ENCODE measurements at places on chromosomes 5 and 9.

DNA sequence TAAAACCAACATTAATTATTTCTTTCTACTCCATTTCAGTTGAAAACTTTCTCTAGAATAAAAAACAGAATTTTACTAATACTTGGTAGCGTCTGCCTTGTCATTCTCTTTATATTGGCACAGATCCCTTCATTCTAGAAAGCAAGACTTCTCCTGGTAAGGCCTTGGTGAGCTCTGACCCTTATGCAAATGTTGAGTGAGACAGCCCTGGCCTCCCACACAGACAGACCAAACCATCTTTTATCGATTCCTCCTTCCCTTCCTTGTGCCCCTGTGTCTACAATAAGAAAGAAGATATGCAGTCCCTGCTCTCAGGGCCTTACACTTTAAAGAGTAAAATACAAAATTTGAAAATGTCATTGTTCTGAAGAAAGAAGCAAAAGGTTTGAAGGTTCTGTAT is 262.2 kb downstream of the EFNA5 start:
- DNase-seq: no peak

GRCh38 chr5:56414066-56414465 is 180.9 kb upstream of the ANKRD55 start:
- no peak for DNase-seq

DNA sequence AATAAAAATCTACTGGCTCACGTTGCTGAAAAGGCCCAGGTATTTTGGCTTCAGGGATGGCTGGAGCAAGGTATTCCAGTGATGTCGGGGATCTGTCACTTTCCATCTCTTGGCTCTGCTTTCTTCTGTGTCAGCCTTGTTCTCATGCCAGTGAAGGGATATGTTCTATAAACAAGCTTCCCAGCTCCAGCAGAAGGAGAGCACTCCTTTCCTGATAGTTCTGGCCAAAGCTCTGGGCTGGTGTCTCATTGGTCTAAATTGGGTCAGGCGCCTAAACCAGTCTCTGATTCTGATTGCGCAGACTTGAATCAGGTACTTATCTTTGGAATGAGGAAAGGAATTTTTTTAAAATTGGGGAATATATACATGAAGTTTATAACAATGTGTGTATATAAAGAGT is 5.1 kb downstream of the SNX30 start:
- no peak for DNase-seq

DNA sequence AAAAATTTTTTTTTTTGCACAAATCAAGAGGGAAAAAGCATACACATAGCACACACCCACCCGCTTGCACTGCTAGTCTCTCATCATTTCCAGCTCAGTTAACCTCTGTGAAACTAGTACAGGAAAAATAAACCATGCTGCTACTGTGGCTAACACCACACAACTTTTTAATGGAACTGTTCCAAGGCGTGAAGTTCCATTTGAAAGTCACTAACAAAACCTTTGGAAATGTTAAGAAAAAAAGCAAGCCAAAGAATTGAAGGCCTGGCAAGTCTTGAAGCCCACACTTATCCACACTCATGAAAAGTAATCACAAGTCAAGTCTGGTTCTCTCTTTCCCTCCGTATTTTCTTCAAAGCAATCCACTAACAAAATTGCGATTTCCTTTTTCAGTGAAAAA is 116.3 kb downstream of the FANCC start:
- DNase-seq: no peak

GRCh38 chr9:84860249-84861115 is 191.0 kb downstream of the NTRK2 start:
- no peak for DNase-seq

- no peak for DNase-seq
Observed at GRCh38 chr9:134226221-134226930, 62.0 kb upstream of the RNU6ATAC start.

DNA sequence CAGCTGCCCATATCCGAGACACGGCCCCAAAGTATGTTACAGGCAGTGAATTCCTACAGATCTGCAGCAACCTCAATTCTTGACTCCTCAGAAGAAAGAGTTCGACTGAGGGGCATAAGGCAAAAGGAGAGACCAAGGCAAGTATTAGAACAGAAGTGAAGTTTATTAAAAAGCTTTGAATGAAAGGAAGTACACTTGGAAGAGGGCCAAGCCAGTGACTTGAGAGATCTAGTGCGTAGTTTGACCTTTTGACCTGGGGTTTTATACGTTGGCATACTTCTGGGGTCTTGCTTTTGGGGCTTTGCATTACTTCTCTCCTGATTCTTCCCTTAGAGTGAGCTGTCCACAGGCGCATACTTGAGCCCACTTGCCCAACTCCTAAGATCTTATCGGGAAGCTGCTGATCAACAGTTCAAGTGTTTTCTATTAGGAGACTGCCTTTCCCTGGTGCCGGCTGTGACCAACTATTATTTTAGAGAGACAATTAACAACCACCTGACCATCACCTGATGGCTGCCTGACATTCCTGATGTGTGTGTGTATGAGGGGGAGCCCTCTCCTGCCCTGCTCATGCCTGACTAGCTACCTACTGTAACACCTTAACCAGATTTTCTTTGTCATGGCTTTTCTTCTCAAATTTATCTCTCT is 1.5 kb upstream of the DEPDC1B start:
- DNase-seq: no peak

- no peak for DNase-seq
Observed at GRCh38 chr5:20446121-20446520, 458.1 kb upstream of the CDH18 start.

GRCh38 chr5:81426359-81427030 is 32.6 kb upstream of the ACOT12 start:
- DNase-seq: no peak

- no peak for DNase-seq
Observed at GRCh38 chr5:83172655-83173054, 95.3 kb downstream of the XRCC4 start.

DNA sequence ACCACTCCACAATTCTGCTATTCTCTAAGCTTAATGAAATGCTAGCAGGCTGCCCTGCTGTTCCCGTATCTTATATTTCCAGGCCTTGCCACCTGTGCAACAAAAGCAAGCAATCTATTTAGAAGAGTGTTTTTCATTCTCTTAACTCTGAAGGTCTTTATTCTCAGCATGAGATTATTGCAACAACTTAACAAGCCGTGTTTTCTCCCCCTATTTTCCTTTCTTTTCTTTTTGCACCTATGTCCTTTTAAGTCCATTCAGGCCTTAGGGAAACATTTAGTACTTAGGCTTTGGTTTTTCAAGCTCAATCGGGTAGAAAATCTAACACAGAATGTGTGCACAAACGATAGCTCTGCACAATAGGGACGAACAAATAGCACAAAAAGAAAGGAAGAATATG is 89.6 kb upstream of the DMRTA1 start:
- no peak for DNase-seq

GRCh38 chr9:70494221-70494620 is 79.8 kb upstream of the KLF9 start:
- no peak for DNase-seq

GRCh38 chr9:92097997-92098482 is 17.2 kb downstream of the SPTLC1 start:
- no peak for DNase-seq

- no peak for DNase-seq
Observed at GRCh38 chr5:58224661-58225060, 235.2 kb downstream of the PLK2 start.

DNA sequence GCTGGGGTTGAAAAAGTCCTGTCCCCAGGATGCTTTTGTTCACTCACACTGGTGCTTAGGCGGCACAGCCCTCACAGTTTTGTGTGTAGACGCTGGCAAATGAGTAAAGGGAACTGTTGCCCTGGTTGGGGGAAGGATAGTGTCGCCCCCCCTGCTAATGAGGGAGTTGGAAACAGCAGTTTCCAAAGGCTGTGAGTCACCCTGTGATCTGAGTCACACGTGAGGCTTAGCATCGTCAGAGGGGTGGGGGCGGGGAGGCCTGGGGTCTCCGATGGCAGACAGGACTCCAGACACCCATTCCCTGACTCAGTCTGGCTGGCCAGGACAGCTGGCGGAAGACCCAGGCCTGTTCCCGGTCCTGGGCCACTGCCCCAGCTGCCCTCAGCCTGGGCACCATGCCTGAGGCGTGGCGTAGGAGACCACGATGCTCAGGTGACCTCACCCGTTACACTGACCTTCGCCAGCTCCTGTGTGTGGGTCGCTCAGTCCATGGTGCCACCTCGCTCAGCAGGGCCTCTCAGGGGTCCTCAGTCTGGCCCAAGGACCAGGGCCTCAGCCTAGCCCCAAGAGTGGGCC is 2.9 kb downstream of the DNAJB5 start:
- peak; percentile 50 for DNase-seq

DNA sequence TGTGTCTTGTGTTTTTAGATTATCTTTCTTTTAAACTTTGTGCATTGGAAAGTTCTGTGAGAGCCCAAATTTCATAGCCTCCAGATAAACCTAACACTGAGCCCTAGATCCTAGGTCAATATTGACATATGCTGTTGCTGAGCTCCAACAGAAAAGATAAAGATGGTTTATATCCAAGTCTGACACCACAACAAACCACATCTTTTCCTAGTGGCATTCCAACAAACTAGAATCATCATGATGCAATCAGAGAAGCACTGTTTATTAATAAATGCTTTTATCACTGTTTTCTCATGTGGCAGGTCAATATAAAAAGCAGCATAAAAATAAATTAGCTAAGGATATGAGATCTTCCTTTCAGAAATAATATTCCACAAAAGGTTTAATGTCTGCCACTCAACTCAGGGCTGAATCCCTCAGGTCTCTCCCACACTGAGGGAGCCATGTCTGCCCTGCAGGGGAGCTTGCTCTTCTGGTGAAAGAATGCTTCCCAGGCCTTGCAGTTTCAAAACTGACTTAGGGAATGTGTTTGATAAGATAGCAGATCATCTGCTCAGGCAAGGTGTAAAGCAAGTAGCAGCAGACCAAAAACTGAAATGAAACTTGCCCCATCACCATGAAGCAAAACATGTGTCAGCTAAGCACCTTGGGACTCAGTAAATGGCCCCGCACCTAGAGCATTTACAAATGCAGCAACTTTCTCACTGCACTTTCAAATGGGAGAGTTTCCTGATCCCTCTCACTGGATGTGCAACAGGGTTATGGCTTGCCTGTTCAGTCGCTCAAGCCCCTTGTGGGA is 493.0 kb downstream of the AGTPBP1 start:
- no peak for DNase-seq

- no peak for DNase-seq
Observed at GRCh38 chr9:7147121-7148090, 389.6 kb downstream of the KDM4C start.

- DNase-seq: no peak
Observed at GRCh38 chr5:74412066-74412465, 228.5 kb downstream of the ENC1 start.

- DNase-seq: no peak
Observed at GRCh38 chr9:17017931-17018491, 116.8 kb upstream of the CNTLN start.

DNA sequence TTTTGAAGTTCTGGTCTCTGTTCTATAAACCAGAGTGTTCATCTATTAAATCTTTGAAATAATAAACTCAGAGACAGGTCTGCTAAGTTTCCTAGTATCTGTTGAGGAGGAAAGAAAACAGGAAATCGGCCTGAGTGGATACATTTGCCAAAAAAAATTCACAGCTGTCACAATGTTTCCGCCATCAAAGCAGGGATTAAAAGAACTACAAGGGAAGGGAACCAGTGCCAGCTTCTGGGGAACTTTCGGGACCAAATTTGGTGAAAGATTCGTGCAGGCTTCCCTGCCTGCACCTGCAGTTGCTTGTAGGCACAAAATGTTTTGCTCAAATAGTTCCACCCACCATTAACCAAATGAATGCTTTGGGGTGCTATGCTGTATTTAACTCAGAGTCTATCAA is 267.5 kb downstream of the MSX2 start:
- no peak for DNase-seq

DNA sequence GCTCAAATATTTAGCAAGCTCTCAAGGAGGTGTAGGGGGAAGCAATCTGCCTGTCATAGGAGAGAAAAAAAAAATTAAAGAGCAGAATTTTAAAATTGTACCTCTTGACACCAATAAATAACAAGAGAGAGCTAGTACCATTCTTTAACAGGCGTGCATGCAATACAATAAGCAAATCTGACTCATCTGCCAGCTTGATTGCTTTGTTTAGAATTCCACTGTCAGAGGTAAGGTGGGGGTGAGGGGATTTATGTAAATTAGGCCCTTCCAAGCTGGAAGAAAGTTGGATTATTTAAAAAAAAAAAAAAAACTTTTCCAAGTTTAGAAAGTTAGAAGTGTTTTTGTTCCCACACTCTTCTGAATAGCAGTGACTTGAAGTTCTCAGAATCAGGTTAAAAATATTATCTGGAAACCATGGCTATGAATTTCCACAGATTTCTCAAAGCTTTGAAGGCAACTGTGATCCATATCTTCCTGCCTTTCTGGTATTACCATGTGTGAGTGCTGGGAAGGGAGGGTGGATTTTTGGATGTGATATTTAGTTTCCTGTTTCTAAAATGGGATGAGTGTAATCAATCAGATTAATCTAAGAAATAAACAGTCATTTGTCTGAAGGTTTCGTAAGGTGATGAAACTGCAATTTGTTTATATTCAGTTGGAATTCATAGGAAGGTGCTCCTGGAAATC is 477.5 kb downstream of the TLE4 start:
- DNase-seq: no peak

DNA sequence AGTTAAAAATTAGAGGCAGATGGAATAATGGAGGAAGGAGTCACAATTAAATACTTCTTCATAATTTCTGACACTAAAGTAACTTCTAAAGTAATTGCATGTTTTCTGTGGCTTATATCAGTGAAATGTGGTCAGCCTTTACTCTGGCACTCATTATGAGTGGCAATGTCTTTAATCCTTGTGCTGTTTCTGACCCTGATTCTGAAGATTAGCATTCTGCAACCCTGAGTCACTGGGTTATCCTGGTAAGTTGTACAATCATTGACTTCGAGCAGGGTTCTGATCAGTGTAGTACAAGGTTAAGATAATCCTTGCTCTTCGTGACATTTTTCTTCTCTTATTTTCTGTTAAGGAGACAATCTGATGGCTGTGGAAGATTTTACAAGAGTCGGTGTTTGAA is 379.4 kb upstream of the RORB start:
- DNase-seq: no peak

DNA sequence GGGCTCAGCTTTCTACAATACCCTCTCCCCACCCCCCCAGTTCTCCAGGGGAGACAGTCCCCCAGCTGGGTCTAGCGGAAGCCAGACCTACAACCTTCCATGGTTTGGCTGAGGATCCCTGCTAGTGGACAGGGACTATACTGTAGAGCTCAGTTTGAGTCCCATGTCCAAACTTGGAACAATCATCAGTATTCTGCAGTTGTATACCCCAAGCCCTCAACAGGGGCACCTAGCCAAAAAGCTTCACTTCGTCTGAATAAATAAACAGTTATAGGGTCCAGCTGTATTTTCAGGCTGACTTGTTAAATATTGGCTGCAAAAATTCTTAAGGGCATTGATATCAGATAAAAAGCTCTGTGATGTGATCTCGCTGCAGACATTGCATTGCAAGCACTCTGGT is 15.4 kb upstream of the C9 start:
- no peak for DNase-seq

GRCh38 chr9:86645303-86645702 is 291.1 kb upstream of the TUT7 start:
- DNase-seq: no peak

DNA sequence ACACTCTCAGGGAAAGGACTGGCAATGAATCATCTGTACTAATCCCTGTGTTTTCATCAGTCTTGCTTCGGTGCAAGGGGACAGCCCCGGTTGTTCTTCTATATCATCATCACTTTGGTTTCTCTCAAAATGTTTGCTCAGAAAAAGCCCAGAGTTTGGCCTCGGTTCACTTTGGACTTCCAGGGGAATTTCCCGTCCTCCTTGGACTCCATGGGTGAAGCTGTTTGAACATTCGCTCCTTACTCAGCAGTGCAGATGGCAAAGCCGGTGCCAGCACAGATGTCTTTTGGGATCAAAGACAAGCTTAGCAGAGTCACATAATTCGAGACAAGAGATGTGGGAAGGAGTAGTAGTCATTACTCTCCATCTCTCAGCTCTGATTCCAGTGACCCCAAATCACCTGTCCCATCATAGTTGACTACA is 69.8 kb upstream of the TNFSF8 start:
- DNase-seq: no peak
